ENCODE measurements at places on chromosomes 7 and 10.
A peak's percentile ranks its signal among the peaks of the same experiment; 100 is the strongest.

GRCh38 chr7:145212050-145212449, 376.2 kb upstream of the TPK1 start:
- no peak for DNase-seq

- no peak for DNase-seq
These were observed at the start of gene ABCA13 for GRCh38 chr7:48171202-48171601. ABCA13 (plus strand) TSS chr7:48171458; CDS start chr7:48171484, 26 bp downstream.

GRCh38 chr10:4981722-4982471, 18.7 kb downstream of the AKR1C1 start:
- DNase-seq = peak; percentile 26

DNA sequence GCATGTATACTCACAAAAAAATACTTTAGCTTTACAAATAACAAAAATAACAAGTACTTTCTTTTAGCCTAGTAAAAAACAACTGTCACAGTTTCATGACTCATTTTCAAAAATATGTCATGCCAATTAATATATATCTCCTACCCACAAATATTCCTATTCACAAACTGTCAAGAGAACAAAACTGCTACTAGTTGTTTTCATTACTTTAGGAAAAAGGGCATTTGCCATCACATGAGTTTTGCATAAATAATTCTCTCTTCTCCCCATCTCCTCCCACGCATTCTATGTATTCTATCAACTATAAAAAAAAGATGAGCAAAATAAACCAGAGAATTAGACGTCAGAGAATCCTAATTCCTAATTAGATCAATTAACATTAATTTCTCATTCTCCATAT, 87.6 kb downstream of the PIP4K2A start:
- no peak for DNase-seq

DNA sequence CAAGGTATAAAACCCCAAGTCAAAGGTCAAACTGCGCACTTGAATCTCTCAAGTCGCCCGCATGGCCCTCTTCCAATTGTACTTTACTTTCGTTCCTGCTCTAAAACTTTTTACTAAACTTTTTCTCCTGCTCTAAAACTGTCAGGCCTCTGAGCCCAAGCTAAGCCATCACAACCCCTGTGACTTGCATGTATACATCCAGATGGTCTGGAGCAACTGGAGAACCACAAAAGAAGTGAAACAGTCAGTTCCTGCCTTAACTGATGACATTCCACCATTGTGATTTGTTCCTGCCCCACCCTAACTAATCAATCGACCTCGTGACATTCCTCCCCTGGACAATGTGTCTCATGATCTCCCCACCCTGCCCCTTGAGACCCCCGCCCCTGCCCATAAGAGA, 35.6 kb upstream of the PIK3CG start:
- DNase-seq = peak; percentile 4

GRCh38 chr10:117373823-117374505, 1.3 kb downstream of the PDZD8 start:
- no peak for DNase-seq

DNA sequence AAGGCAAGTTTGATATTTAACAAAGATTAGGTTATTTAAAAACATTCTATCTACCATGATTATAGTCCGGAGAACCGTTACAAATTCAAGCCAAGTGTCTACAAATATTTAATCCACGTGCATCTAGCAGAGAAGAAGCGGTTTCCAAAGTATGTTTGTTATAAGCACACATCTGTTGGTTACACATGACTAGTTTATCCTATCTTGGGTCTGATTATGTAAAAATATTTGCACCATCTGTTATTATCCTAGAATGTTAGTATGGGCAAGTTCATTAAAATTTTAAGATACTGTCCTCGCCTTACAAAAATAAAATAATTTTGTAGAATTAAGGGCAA, 289.2 kb upstream of the VSTM2A start:
- no peak for DNase-seq

GRCh38 chr10:34761453-34761852, 53.6 kb downstream of the PARD3 start:
- no peak for DNase-seq

All from HCT116 (cell line).